ENCODE measurements at places on chromosomes 4 and X.

GRCh38 chrX:142134533-142134932, 70.6 kb downstream of the MAGEC2 start:
- no peak for DNase-seq

- no peak for DNase-seq
Observed at GRCh38 chr4:67051000-67051789, 494.1 kb downstream of the CENPC start.

DNA sequence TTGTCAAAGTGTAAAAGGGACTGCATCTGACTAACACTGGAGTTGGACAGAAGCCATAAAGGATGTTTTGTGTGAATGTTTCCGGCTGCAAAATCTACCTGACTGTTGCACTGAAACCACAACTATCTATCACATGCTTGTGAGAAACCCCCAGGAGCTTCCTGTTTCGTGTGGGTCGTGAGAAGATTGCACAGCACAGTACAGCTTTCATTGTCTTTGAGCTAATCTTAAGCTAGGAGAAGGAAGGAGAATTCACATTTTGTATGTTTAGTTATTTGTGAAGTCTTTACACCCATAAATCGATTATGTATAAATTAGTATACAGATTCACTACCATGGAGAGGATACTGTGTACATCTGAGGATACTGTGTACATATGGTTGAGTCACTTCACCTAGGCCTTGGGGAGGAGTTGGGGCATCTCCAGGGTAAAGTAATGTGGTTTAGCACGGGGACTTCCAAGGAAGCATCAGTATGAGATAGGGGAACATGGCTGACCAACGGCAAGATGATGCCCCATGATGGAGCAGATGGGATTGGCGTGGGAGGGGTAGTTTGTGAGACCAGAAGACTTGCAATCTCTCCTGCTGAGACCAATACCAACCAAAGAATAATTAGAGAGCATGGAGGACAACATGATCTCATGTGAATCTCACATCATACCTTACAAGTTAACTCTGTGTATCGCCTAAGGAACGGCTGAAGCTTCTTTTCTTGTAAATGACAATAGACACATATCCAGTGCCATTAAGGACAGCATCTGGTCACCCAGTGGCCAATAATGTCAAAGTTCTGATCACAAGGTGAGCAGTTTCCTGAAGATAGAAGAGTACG, 43.1 kb upstream of the FAM9C start:
- DNase-seq = peak; percentile 96

- DNase-seq = no peak
Observed at GRCh38 chr4:158721680-158722079, 1.5 kb downstream of the PPID start.
